DMS 273 treated with DMSO at 0.1 percent for 48 hours (cell line): ENCODE measurements at places on chromosomes 7 and 10.

DNA sequence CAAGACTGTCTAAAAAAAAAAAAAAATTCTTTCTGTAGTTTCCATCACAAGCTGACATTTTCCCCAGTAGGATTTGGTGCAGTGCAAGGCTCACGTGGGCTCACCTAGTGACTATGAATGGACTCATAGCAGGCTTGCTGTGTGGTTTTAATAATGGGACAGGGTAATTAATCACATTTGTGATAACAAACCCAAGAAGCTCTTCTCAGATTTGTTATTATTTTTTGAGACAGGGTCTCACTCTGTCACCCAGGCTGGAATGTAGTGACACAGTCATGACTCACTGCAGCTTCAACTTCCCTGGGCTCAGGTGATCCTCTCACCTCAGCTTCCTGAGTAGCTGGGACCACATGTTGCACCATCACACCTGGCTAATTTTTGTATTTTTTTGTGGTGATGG is 40.0 kb downstream of the NACAD start:
- no peak for DNase-seq

DNA sequence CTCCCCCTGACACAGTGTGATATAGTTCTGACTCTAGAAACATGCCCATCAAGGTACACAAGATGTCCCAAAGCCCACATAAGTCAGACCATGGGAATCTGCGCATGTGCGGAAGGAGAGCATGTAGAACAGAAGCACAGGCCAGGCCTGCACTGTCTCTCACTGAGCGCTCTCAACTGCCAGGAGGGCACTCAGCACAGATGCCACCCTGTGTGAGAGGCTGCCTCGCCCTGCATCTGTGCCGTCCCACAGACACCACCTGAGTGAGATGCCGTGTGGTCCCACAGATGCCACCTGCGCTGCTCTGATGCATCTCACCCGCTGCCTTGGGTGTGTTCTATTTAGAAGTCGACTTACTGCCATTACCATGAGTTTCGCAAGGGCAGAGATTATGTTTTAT is 98.4 kb downstream of the VOPP1 start:
- DNase-seq = no peak

GRCh38 chr10:96344178-96344577 is 14.6 kb downstream of the OPALIN start:
- DNase-seq = no peak

DNA sequence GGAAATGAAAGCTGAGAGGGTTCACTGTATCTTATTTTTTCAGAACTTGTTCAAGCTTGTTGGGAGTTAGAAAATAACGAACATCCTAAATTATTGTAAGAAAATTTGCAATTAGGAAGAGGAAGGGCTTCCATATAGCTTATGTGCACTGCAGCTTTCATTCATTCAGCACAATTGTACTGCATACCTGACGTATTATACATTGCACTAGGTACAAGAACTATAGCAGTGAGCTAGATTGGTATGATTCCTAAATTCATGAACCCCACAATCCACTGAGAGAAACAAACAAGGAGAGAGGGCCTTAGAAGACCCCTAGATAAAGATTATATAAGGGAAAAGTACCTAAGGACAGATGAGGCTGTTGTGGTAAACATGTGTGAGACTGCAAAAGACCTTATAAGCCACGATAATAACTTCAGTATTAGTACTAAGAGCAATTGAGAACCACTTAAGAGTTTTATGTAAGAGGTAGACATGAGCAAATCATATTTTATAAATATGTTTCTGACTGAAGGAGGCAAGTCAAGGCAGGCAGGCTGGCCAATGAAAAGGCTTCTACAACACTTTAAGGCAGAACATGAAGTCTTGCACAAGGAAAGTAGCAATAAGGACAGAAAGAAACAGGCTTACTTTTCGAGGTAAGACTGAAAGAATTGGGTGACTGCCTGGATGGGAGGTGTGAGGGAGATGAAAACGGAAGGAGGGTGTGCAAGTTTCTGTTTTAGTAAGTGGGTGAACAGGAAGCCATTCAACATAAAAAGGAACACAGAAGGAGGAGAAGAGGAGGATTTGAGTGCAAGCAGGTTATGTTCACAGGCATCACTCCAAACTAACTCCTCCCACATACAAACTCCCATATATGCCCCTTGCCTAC is 77.9 kb upstream of the LRRN3 start:
- no peak for DNase-seq

GRCh38 chr10:95026461-95026860 is 42.8 kb downstream of the CYP2C8 start:
- no peak for DNase-seq

DNA sequence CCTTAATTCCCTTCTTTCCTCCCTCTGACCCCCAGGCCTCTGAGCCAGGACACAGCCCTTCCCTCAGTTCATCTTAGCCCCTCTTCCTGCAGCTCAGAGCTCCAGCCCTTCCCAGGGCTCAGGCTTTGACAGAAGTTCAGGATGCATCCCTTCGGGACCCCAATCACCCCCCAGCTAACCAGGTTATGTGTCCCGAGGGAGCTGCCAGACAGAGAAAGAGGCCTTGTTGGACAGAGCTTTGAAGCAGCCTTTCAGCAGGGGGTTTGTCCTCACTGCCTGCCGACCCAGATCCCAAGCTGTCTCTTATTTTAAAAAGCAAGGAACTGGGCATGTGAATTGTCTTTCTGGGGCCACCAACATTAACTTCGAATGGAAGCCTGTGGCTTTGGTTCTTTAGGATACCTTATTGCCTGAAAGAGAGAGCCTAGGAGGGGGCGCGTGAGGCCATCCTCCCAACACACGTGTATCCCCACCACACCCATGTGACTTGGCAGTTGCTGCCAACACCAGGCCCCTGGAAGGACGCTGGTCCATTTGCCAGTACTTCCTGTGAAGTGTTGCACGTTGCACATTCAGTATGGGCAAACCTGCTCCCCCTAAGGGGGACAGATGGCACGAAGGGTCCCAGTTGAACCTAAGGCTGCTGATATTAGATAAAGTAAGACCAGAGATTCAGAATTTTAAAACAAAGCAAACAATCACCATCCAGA is 858 bp downstream of the CCDC136 start:
- DNase-seq = peak; percentile 45

DNA sequence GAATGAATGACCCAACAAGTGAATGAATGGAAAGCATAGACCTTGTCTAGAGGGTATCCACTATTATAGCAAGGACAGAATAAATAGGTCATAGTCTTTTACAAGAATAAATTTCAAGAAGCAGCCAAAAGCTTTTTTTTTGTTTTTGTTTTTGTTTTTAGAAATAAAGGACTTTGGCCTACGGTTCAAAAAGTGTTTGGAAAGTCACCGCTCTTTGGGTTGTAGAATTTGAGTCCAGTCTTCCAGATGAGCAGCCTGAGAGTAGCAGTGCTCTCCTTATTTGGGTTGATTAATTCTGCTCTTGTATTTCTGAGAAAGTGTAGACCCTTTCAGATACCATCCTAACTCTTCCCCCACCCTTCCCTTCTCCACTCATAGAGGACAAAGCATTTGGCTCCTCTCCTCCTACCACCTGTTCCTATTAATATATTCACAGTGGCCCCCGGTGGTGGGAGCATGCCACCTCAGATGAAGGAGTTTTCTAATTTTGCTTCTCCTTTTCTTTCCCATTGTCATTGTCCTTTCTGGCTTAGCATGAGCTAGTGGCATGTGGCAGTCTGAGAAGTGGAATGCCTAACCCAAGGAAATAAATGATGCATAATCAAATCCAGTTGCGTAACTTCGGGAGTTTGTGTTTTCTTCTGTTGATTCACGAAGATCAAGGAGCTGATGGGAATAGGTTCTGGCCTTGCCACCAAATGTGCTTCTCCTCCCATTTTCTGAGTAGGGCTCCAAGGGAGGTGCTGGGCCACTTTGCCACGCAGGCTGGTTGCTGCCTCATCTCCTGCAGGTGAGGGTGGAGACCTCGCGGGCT is 114.7 kb downstream of the CHN2 start:
- DNase-seq = no peak

DNA sequence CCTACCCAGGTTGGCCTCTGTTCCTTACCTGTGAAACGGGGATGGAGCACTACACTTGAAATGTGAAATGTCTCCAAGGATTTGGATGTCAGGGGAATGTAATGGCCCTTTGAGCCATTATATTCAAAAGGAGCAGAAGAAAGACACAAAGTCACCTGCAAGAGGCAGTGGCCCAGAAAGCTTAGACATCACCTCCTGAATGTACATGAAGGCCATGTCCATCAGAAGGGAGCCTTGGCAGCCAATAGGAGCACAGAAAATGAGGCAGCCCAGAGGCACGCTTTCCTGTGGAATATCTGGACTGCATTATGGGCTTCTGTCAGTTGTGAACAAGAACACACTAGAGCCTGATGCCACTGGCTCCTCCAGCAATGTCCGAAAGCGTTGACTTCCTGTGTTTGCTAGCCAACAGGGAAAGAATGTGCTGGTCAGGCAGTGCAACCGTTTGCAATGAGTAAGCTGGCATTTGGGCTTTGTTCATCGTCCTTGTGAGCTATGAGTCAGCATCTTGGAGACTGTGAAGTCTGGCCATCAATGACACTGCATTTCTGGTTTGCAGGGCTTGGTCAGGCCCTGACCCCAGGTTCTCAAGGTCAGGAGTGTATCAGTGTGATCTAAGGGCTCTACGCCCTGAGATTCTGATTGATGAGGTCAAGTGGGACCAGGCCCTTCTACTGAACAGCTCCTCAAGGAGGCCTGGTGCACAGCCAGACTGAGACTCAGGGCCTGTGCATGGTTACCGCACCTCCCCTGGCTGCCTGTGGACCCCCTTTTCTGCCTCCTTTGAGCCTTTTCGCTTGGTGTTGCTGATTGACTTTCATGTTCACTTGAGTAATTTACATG is 222.4 kb downstream of the RPS24 start:
- DNase-seq = no peak

GRCh38 chr10:78357141-78358063 is 323.7 kb downstream of the RPS24 start:
- no peak for DNase-seq

GRCh38 chr7:29815181-29816105 is 9.1 kb downstream of the WIPF3 start:
- no peak for DNase-seq

GRCh38 chr10:13624630-13625029 is 37.9 kb downstream of the PRPF18 start:
- DNase-seq = no peak

DNA sequence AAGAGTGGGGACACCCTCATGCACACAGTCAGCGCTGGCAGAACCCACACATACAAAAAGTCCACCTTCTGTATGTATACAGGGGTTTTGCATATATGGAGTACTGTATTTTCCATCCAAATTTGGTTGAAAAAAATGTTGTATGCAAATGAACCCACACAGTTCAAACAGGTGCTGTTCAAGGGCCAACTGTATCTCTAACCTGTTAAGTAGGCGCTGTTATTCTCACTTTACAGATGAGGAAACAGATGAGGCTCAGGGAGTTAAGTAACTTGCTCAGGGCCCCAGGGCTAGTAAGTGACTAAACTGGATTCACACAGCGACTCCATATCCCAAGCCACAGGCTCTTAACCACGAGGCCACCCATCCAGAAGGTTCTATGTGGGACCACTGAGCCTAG is 69.9 kb downstream of the C10orf105 start:
- no peak for DNase-seq

GRCh38 chr10:58152673-58153263 is 114.9 kb downstream of the IPMK start:
- DNase-seq = no peak

- DNase-seq = no peak
Measured at GRCh38 chr7:37035631-37036030, 311.3 kb upstream of the AOAH start.

GRCh38 chr7:108592646-108593201 is 23.1 kb downstream of the DNAJB9 start:
- peak; percentile 86 for DNase-seq

DNA sequence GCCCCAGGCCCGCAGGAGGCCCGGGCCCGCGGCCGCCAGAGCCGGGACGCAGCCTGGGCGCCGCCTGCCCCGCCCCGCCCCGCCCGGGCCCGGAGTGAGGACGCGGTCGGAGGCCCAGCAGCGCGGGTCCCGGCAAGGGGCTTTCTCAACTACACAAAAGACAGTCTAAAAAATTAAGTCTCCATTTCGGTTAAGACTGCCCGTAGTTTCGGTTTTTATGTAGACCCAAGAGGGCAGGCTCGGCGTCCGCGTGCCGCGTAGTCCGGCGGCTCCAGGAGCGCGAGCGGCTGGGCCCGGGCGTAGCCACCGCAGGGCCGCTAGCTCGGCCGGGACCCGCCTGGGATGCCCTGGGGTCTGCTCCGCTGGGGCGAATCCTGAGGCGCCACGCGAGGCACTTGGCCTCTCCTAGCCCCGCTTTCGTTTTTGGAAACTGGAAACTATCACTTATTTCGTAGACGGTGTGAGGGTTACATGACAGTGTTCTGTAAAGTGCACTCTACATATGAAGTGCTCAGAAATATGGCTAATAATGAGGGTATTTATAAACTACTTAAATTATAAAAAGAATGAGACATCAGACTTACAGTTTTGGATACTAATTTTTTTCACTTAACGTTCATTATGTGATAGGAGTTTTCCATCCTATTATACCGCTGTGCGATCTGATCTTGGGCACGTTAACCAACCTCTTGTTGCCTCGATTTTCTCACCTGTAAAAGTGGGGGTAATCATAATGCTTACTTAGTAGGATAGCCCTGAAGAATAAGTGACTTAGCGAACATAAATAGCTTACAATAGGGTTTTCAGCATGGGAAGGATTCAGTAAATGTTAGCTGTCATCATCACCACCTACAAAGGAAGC is 573 bp downstream of the BLVRA start:
- DNase-seq = no peak

DNA sequence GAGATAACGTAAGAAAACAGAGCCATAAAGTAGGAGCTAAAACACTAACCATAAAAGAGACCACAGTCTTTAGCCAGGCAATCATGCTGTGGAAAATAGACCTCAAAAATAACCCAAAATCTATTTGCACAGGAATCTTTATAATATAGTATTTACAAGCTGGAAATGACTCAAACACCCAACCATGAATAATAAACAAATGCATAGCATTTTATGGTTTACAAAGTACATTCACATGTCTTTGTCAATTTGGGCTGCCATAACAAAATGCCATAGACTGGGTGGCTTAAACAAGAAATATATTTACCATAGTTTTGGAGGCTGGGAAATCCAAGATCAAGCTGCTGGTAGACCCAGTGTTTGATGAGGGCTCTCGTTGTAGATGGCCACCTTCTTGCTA is 65.5 kb upstream of the GRB10 start:
- no peak for DNase-seq
